HL-60 (cell line): ENCODE measurements at places on chromosomes 12 and 14.

- DNase-seq = no peak
Observed at GRCh38 chr12:118136559-118137003, 657 bp downstream of the PEBP1 start.

GRCh38 chr12:125320177-125320576 is 254.9 kb downstream of the AACS start:
- DNase-seq = no peak

DNA sequence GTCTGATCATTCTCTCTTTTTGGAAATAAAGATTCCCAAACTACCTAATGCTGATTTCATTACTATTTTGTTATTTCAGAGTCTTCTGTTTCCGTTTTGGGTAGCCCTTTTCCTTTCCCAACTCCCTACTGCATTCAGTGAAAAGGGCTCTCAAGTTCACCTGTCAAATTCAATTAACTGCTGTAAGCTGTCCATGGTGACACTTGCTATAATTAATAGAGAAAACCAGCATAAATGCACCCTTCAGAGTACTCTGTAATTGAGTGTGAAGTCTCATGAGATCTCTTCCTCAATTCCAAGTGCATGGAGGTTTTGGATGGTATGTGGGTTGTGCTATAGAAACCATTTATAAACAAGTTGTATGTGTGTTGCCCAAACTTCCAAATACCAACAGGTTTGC is 187.2 kb downstream of the RPL10L start:
- no peak for DNase-seq

DNA sequence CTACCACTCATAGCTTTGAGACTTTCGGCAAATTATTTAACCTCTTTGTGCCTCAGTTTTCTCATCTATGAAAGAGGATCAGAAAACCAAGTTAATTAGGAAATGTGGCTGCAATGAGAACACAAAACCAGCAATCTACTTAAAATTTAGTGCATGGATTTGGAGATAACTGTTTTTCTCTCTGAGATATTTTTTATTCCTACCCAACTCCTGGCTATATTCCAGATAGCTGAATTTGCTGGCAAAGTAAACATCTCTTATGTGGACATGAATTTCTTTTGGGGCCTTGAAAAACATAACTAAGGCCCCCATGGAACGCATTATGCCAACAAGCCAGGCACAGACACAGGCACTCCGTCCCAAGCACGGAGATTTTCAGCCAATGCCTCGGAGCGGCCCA is 53.4 kb upstream of the FOXN3 start:
- DNase-seq = no peak

- DNase-seq = no peak
Observed at GRCh38 chr12:11807458-11807857, 158.0 kb downstream of the ETV6 start.

- no peak for DNase-seq
Observed at GRCh38 chr12:12715459-12716150, 1.6 kb upstream of the CDKN1B start.

GRCh38 chr12:131131077-131131807 is 177.5 kb downstream of the ADGRD1 start:
- no peak for DNase-seq

DNA sequence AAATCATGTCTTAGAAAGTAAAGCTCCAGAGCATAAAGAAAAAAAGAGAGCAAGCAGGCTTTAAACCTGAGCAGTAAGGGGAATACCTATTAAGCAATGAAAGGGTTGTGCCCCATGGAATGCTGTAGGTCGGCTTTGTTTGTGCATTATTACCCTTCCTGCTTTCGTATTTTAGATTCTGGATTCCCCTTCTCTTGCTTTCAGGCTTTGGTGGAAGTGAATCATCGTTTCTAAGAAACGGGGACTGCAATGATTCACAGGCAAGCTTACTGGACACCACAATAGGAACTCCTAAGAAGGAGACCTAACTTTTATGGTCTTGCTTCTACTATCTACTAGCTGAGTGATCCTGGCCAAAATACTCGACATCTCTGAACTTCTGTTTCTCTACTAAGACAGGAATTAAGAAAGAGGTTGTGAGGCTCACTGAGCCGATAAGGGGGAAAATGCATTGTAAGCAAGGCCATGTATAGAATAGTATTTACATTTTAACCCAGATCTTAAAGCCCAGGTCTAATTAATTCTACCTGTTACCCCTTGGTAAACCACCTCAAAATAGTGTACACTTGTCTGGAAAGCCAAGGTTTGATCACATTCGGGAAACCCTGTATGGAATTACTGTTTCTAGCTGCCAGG is 1.2 kb upstream of the BMAL2 start:
- DNase-seq = peak; percentile 74

DNA sequence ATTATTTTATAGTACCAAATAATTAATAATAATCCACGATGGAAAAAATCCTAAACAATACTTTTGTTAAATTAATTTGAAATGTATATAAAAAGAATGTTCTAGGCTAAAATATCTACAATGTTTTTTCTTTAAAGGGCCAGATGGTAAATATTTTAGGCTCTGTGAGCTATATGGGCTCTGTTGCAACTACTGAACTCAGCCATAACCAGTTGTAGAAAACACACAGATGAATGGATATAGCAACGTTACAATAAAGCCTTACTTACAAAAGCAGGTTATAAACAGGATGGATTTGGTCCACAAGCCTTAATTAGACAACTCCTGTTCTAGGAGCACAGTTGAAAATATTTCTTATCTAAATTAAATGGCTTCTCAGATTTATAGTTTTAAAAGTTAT is 245.2 kb downstream of the KCNC2 start:
- no peak for DNase-seq

- no peak for DNase-seq
Observed at GRCh38 chr12:75699728-75700496, 188.5 kb upstream of the KRR1 start.

GRCh38 chr12:18224745-18225144 is 36.6 kb upstream of the PIK3C2G start:
- peak; percentile 2 for DNase-seq

- DNase-seq = no peak
Observed at GRCh38 chr12:96371138-96371789, 29.0 kb downstream of the CDK17 start.
